ENCODE measurements at places on chromosomes 16 and 17.

DNA sequence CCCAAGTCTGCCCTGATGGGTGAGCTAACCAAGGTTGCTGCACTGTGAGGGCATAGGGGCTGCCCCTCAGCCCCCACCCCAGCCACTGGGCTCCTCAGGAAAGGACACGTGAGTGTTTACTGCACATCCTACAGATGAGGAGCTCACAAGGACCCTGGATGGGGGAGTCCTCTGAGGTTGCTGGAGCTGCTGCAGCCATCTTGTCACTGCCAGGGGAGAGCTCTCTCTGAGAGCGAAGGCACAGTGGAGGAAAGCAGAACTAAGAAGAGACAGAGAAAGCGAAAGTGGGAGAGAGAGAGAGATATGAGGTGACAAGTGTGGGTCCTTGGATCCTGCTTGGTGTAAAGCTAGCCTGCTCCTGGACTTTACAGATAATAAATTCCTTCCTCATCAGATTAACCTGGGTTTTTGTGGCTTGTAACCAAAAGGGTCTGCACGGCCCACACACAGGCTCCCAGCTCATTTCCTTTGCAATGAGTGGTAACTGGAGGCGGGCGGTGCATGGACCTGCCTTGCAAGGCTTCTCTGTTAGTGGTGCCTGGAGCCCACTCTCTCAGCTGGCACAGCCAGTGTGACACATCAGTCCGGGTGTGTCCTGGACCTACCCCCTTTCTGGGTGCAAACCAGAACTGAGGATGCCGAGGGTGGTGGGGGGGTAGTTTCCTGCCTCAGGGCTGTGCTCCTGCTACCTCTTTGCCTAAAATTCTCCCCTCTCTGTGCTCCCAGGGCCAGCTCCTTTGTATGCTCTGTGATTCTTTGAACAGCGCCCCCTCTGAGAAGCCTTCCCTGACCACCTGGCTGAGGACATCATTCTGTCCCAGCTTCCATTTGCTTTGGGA, 14.2 kb downstream of the SNX20 start:
- peak; percentile 53 for DNase-seq

- DNase-seq, result no peak
Measured at GRCh38 chr17:48615047-48615962, at the start of gene HOXB8. TSS of gene HOXB8 (minus strand) at chr17:48615292. CDS start at chr17:48614704, 588 bp downstream.

DNA sequence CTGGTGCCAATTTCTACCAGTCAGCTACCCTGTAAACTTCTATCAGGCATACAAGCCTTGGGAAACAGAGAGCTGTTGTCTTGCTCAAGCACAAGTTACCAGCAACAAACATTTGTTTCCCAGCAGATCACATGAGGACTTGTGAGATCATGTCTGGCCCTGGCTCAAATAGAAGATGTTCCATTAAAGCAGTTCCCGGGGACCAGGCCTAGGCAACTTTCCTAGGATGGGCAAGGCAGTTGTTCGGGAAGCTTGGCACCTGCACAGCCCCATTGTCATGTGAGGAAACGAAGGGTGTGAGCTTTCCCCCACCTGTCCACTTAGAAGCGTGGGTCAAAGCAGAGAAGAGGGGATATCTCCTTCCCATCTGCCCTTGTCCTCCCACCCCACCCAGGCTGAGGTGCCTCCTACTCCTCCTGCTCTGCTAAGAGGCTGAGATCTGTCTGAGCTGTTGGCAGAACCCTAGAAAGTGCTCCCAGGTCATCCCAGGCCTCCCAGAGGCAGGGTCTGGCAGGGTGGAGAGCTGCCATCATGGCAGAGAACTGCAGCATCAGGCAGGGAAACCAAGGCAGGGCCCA, 11.2 kb upstream of the SLC47A2 start:
- DNase-seq, result no peak

- no peak for DNase-seq
Measured at GRCh38 chr16:10037751-10038150, 144.5 kb downstream of the GRIN2A start.
